ENCODE measurements at places on chromosomes 7 and 10. TPM values are rescaled to one million over a fixed set of nuclear protein-coding genes. Genes with fewer than 3 reads are reported as not detected.

GNG11 gene
- 32.2 TPM for total RNA-seq

IL2RA gene
- not detected for total RNA-seq

ZNF746 gene
- total RNA-seq: 20.3 TPM

ERVW-1 gene
- 0.04 TPM for total RNA-seq

NPY gene
- total RNA-seq: not detected

TMEM225B gene
- 1.1 TPM for total RNA-seq

NPC1L1 gene
- total RNA-seq: 0.09 TPM

FXYD4 gene
- not detected for total RNA-seq

OR2A12 gene
- not detected for total RNA-seq

CTBP2 gene
- 119 TPM for total RNA-seq

ACBD7 gene
- total RNA-seq: 1.2 TPM

CTTNBP2 gene
- 0.67 TPM for total RNA-seq

ZNF438 gene
- 1.9 TPM for total RNA-seq

PPRC1 gene
- 62.3 TPM for total RNA-seq

MSMB gene
- not detected for total RNA-seq

COL17A1 gene
- total RNA-seq: 2.2 TPM

RGR gene
- total RNA-seq: not detected

All from A549 treated with dexamethasone at 1 μM for 4 hours (cell line).